Tongue (tissue), 3 donors: ENCODE measurements at places on chromosomes 16 and 17. TPM values are rescaled to one million over a fixed set of nuclear protein-coding genes. Genes with fewer than 3 reads are reported as not detected.
A peak's percentile ranks its signal among the peaks of the same experiment; 100 is the strongest.

The PDILT gene
- total RNA-seq, result not detected

The P2RX5 gene
- 13.5 TPM for total RNA-seq

The MT4 gene
- not detected for total RNA-seq

- DNase-seq, result peak; percentile 7
These were observed 10.6 kb upstream of the TMIGD1 start for GRCh38 chr17:30344283-30345088.

DNA sequence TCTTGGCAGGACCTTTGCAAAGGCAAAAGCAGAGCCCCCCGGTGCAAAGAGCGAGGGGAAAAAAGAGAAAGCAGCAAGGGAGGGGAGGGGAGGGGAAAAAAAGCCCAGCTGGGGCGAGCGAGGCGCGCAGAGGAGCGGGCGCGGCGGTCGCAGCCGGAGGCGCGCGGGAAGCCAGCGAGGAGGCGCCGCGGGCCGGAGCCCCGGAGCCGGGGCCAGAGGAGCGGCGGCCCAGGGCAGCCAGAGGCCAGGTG lies 129 bp downstream of the IRX5 start:
- DNase-seq, result no peak

DNA sequence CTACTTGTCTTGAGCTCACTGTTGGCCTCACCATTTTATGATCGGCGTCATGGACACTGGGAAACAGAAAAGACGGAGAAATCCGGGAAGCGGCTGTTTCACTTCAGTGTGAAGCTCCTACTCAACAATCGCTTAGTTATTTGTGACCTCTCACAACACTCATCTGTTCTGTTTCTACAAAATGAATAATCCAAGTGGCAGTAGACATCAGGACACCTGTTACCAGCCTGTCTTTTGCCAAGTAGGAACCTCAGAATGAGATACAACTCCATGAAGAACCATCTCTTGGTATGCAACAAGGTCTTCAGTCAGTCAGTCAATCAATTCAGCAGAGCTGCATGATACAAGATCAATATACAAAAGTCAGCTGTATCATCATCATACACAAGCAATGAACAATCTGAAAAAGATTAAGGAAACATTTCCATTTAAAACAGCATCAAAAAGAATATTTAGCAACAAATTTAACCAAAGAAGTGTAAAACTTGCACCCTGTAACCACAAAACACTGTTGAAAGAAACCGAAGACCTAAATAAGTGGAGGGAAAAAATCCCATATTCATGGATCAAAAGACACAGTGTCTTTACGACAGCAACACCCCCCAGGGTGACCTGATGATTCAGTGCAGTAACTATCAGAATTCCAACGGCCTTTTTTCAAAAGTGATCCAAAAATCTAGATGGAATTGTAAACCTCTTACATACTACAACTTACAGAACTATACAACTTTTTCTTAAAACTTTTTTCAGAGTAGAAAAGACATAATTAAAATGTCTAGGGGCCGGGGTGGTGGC lies 63.4 kb downstream of the ANKRD11 start:
- no peak for DNase-seq

GRCh38 chr17:4146641-4147040 lies 3.6 kb downstream of the CYB5D2 start:
- DNase-seq, result no peak

- no peak for DNase-seq
These were observed 50.3 kb downstream of the FOXL1 start for GRCh38 chr16:86628614-86629013.

DNA sequence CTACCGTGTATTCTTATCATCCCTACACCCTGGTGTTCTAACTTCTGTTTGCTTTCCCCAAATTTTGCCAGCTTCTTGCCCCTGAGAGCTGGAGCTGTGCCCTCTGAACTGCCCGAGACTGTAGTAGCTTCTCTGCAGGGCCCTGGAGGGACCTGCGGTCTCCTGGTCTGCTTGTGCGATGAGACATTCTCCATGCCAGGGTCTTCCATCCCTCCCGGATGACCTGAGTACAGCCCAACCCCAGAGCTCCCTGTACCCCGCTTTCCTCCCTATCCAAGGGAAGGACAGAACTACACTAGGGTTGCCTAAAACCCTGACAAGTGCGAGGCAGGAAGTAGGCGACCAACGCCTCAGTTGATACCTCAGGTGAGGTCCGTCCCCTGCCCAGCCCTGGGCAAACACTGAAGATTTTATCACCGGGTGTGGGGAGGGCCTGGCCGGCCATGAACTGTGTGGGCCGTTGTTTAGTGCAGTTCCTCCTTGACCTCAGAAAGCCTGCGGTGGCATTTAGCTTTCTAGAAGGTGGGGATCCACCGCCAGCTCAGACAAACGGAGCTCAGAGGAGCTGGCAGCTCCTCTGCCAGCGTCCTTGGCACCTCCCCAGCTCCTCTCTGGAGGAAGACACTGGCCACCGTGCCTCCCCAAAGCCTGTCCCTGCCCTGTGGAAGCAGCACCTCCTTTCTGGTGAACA lies 13.7 kb downstream of the CANT1 start:
- no peak for DNase-seq

DNA sequence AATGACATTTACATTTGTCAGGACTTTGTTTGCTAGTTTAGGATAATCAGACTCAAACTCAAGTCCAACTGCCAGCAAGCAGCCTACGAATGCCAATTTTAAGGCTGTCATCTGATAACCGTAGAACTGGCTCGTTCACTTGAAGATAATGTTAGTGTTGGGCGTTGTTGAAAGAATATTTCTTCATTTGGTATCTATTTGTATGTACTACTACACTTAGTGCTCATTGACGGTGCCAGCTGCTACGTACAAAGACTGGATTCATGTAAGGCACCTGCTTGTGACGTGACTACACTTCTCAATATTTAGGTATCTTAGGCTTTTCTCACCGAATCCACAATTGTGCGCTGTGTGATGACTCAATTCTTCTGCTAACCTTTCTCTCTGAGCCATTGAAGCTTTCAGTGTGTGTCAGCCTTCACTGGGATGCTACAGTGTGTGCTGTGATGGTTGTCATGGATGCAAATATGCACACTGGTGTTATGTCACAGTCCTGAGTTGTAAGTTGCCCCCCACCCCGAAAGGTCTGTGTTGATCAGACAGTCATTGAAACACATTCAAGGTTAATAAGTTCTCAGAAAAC lies 5.7 kb downstream of the ATP2C2 start:
- DNase-seq, result no peak

DNA sequence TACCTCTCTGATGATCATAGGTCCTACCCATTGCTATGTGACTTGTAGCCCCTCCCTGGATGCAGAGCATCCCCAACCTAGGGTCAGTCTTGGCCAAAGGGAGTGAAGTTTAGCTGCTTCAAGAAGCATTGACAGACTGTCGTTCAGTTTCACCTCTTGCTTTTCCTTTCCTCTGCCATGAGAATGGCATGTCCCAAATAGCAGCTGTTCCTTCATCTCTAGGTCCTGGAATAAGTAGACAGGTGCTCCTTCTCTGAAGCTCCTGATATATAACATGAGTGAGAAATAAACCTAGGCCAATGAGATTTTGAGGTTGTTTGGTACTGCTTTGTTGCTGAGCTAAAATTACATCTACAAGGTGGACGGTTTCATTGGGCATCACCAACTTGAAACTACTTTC lies 204.5 kb upstream of the CACNG5 start:
- DNase-seq, result no peak

DNA sequence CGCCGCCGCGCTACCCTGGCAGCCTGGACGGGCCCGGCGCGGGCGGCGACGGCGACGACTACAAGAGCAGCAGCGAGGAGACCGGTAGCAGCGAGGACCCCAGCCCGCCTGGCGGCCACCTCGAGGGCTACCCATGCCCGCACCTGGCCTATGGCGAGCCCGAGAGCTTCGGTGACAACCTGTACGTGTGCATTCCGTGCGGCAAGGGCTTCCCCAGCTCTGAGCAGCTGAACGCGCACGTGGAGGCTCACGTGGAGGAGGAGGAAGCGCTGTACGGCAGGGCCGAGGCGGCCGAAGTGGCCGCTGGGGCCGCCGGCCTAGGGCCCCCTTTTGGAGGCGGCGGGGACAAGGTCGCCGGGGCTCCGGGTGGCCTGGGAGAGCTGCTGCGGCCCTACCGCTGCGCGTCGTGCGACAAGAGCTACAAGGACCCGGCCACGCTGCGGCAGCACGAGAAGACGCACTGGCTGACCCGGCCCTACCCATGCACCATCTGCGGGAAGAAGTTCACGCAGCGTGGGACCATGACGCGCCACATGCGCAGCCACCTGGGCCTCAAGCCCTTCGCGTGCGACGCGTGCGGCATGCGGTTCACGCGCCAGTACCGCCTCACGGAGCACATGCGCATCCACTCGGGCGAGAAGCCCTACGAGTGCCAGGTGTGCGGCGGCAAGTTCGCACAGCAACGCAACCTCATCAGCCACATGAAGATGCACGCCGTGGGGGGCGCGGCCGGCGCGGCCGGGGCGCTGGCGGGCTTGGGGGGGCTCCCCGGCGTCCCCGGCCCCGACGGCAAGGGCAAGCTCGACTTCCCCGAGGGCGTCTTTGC lies 3.1 kb downstream of the HIC1 start:
- peak; percentile 27 for DNase-seq

- no peak for DNase-seq
These were observed 18.3 kb upstream of the DDX52 start for GRCh38 chr17:37661400-37662014.

- no peak for DNase-seq
These were observed 10.0 kb downstream of the ZNF689 start for GRCh38 chr16:30600215-30600614.

- DNase-seq, result no peak
These were observed 16.9 kb downstream of the EMC8 start for GRCh38 chr16:85782451-85782850.

DNA sequence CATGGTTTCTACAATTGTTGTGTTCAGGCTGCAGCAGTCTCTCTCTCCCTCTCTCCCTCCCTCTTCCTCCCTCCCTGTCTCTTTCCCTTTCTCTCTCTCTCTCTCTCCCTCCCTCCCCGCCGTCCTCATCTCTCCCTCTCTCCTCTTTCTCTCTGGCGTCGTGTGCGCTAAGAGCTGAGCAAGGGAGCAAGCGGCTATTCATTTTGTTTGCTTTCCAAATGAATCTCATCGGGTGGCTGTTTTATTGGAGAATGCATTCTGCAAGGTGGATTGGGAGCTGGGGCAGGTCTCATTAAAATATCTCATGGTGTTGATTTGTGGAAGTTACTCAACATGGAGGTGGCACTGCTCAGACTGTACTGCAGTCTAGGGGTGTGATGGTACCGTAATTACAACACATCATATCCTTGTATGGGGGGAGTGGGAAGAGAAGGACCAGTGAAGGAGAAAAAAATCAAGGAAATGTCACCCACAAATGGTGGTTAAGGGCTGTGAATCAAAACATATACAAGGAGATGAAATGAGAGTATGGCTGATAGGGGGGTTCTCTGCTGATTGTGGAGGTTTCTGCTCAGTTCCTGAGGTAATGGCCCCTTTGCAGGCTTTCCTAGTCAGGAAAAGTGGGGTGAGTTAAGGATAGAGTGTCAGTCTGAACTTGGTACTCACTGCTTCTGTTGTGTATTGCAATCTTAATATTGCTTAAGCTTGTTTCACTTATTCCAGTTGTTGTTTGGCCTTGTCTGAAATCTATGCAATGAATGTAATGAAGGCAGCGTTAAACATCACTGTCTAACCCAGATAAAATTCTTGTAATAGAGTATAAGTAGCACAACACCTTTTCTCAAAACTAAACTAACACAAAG lies 2.7 kb downstream of the MSL1 start:
- DNase-seq, result no peak

- no peak for DNase-seq
These were observed 174.9 kb downstream of the ZFHX3 start for GRCh38 chr16:72873044-72873443.

- DNase-seq, result no peak
These were observed 13.9 kb upstream of the ADGRG1 start for GRCh38 chr16:57614536-57614935.

DNA sequence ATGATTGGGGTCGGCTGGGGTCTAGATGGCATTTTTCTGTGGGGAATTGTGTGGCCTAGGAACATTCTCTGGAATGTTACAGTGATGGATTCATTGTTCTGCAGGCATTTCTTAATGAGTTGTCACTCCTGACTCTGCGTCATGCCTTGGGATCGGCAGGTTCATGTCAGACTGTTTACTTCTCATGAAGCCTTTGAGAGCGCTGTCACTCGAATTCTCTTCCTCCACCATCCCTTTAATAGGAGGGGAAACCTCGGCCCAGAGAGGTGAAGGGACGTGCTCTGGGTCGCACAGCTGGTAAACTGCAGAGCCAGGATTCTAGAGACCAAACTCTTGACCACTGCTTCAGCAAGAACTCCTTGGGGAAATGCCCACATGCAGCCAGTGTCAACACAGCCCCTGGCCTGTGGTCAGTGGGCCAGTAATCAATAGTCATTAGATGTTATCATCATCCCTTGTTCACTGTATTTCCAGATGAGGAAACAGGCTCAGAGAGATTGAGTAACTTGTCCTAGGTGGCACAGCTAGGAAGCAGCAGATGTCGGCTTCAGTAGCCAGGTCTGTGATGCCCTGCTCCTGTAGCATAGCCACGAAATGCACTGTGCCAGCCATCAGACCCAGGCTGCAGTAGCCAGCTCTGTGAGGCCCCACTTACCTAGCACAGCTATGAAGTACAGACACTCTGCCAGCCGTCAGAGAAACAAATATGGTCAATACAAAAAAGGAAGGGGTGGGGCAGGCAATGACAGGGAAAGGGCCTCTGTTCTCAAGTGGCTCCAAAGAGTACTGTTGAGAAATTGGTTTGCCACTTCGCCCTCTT lies 259.0 kb downstream of the CPPED1 start:
- DNase-seq, result no peak

DNA sequence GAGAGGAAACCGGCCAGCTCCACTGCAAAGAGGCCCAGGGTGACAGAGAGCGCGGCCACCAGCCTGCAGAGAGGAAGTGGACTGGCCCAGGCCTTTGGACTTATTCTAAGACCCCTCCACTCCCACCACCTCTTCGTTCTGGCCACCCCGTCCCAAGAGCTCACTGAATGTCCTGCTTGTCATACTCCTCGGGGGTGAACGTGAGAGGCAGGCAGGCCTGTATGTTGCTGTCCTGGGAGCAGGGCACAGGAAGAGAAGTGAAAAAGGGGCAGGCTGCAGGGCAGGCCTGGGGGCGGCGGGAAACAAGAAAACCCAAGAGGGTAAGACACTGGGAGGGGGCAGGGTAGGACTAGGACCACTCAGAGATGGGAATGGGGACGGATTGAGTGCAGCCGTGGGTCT lies 384 bp downstream of the TMEM107 start:
- DNase-seq, result no peak
